CD4-positive, alpha-beta T cell treated with Interferon alpha-2 for 1 hour (primary cell): ENCODE measurements at places on chromosomes 4 and X.

DNA sequence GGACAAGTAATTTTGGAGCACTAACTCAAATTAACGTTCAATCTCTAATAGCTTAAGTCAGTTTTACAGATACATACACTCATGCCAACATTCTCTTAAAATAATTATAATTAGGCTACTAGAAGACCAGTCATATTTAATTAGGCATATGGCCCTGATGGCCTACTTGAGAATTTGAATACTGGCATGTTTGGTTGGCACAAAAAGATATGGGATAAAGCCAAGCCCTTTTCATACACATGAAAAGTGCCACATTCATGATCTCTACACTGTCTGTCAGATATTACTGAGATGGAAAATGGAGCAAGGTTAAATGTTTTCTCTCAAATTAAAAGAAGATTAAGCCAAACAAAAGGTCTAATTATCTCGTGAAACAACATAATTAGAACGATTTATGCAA, 1091.0 kb downstream of the C4orf33 start:
- DNase-seq, result no peak

DNA sequence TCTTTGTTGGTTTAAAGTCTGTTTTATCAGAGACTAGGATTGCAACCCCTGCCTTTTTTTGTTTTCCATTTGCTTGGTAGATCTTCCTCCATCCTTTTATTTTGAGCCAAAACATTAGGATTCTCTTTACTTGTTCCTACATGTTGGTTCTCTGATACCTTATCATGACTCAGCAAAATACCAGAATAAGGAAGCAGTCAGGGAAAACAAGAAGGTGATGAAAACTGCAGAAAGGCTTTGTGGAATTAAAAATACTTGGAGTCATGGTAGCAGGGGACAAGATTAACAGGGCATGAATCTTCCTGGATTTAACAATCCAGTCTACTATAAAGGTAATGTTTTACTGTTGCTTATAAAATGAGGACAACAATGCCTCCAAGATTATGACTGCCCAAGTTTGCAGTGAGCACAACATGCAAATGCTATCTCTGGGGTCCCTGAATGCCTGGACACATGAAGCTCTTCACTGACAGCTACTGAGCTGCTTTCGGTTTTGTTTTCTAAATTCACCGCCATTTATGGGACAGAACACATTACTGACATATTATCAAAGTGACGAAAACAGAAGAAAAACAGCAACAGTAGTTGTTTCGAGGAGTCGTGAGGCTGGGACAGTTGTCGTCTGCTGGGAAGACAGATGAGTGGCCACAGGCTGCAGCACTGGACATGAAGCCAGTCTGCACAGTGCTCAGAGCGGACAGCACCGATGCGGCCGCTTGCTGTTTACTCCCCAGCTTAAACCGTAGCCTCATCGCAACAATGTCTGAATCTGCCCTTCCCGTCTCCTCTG, 174.5 kb upstream of the DKK2 start:
- no peak for DNase-seq

DNA sequence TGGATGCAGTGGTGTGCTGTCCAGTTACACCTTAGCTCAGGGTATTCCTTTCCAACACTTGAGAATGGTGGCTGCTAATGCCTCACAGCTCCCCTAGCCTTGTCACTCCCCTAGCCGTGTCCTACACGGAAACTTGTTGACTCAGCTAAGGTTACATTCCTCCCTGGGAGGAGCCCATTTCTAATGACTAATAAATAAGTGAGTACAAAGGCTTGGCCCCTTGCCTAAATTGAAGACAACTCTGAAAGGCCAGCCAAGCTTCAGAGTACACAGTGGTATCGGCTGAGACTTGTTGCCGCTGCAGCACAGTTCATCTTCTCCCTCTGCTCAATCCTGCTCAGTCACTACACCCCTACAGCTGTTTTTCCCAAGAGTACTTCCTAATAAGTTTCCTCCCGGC, 21.2 kb upstream of the SLC25A31 start:
- no peak for DNase-seq

DNA sequence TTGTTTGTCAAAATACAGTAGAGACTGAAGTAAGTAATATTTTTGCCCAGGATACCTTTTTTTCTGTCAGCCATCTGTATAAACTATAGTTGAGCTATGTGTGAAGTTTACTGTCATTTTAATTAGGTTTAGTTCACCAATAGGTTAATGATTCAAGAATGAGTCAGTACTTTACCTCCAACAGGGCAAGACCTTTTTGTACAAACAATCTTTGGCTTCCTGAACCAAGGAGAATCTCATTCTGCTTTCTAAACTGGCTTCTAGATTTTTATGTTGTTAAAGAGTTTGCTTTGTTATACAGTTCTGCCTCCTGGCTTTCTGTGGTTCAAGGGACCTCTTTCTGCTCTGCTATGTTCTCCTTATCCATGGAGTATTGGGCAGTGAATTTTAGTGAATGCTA, 412.0 kb upstream of the NR3C2 start:
- no peak for DNase-seq

DNA sequence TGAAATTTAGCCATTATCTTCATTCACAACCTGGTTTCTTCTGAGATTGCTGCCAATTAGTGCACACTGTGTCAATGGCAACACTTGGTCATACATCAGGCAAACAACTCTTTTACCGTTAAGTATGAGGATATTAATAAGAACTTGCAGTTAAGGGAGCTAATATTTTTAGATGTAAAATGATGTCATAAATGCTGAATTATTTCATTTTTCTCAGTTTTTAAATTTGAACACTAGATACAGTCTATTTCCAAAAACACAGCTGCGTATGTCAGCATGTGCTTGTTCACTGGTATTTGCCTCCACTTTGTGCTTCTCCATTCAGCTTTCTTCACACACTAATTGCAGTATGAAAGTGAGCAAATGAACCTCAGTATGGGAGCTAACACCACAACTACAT, 1.6 kb downstream of the KLHL13 start:
- DNase-seq, result no peak
